ENCODE measurements at places on chromosomes 11 and 22. TPM values are rescaled to one million over a fixed set of nuclear protein-coding genes. Genes with fewer than 3 reads are reported as not detected.

ARHGEF17 gene
- 43.3 TPM for total RNA-seq

GRIA4 gene
- 13.6 TPM for total RNA-seq

SUSD2 gene
- 123 TPM for total RNA-seq

ANGPTL5 gene
- total RNA-seq, result not detected

ASPHD2 gene
- 19.0 TPM for total RNA-seq

RASD2 gene
- total RNA-seq, result 0.20 TPM

NXPE2 gene
- total RNA-seq, result not detected

OR2AT4 gene
- not detected for total RNA-seq

HEPACAM gene
- not detected for total RNA-seq

MS4A7 gene
- not detected for total RNA-seq

INS gene
- not detected for total RNA-seq

SCO2 gene
- total RNA-seq, result 4.8 TPM

KRTAP5-2 gene
- not detected for total RNA-seq
